ENCODE measurements at places on chromosomes 7 and 10.

DNA sequence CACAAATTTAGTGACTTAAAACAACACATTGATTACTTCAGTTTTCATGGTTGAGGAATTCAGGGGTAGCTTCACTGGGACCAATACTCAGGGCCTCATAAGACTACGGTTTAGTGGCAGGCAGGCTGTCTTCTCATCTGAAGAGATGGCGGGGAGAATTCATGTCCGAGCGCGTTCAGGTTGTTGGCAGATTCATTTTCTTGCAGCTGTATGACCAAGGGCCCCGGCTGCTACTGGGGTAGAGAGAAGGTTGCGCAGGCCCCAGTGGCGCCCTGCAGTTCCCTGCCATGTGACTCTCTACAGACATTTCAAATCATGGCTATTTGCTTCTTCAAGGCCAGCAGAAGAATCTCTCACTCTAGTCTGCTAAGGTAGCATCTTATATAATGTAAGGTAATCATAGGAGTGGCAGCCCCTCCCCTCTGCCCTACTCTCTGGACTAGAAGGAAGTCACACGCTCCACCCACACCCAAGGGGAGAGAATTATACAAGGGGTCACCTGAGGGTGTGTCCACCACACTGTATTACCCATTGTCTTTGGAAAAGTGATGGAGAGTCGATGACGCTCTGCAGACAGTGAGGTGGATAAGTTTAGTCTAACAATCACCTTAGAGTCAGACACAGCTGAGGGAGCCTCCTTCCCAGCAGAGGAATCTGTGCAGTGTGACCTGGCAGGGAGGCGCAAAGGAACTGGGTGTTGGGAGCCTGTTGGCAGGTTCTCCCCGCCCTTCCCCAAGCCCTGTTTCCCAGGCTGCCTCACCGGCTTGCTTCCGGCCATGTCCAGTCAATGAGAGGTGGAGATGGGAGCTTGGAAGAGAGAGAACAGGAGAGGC, 35.7 kb upstream of the PLEKHA1 start:
- DNase-seq, result no peak

- DNase-seq, result no peak
These were observed 34.4 kb upstream of the GRM8 start for GRCh38 chr7:127287133-127287532.

DNA sequence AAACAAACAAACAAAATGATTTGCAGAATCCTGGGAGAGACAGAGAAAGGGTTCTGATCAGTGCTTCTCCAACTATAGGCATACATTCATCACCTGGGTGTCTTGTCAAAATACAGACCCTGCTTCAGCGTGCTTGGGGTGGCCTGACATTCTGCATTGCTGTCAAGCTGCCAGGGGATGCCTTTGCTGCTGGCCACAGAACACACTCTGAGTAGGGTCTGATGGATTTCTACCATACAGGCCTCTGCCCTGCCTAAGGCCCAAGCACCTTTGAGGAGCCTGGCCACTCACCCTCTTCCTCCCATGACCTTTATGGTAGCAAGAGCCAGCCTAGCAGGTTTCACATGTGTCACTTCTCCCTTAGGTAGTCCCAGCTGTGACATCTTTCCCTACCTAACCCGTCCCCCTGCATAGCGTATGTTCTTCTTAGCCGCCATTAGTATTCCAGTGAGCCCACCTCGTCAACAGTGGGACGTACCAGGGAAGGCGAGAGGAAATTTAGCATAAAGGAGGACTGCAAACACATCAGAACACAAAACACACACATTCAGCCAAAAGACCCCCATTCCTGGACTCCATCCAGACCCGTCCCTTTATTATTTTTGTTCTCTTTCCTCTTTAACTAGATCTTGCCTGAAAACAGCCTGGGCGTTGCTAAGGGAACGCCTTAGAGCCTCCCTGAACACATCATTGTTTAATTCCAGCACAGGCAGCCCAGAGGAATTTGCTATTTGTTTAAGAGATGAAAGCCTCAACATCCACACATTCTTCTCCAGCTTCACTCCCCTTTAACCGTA, 43.9 kb upstream of the PODXL start:
- DNase-seq, result no peak

GRCh38 chr7:20224025-20224424, 6.8 kb upstream of the MACC1 start:
- DNase-seq, result no peak

GRCh38 chr7:51013218-51013786, 230.6 kb upstream of the GRB10 start:
- no peak for DNase-seq

DNA sequence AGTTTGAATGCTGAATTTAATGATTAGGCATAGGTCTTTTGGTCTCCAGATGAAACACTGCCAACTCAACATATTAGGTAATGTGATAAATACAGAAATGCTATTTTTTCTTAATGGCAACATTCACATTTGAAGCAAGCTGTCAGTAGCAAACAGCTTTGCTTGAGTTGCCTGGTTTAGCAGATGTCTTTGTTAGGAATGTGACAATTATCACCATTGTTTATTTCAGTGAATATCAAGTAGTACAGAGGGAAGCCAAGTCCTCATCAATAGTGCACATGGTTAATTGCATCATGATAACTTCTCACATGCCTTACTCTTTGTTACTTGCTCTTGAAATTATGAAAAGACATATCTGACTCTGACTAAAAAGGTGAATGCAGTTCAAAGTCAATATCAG, 23.7 kb upstream of the SEPTIN7 start:
- DNase-seq, result no peak

DNA sequence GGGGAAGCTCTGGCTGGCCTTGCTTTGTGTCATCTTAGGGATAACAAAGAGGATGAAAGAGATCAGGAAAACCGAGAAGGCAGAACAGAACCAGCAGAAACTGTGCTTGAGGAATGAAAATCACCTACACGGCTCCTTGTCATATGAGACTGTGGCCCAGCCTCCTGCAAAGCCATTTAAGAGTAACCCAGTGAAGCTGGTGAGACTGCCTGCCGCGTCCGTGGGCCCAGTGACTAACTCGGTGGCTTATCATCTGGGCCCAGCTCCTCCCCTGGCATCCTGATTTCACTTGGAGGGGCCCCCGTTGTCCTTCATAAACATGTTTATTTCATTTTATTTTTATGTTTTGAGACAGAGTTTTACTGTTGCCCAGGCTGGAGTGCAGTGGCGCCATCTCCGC, 30.7 kb downstream of the HTRA1 start:
- no peak for DNase-seq

All from skeletal muscle cell (primary cell).